NCI-H69 (cell line): ENCODE measurements at places on chromosomes 1 and 21.

- DNase-seq, result no peak
These were observed 165.2 kb downstream of the NTMT2 start for GRCh38 chr1:170310951-170311350.

- no peak for DNase-seq
These were observed 30.7 kb upstream of the RNF187 start for GRCh38 chr1:228456252-228457016.

- DNase-seq, result peak; percentile 11
These were observed 146.1 kb upstream of the LMO4 start for GRCh38 chr1:87182611-87183010.

GRCh38 chr1:208461680-208462079 lies 217.5 kb upstream of the PLXNA2 start:
- DNase-seq, result peak; percentile 33

DNA sequence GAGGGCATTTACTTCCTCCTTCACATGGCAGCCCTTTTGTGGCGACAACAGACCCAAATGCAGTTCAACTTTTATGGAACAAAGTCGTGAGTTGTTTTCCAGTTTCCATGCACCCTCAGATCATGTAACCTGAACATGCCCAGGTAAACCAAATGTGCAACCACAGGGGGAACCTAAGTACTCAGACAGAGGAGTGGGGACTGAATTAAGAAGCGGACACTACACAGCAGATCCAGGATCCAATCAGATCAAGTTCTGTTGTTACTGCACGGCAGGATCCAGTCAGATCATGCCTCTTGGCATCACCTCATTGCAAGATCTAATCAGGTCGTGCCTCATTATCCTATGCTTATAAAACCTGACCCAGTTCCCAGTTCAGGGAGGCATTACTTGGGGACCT lies 115.7 kb downstream of the MATN1 start:
- no peak for DNase-seq
